Inflammatory macrophage treated with lipopolysaccharide for 1 hour (primary cell): ENCODE measurements at places on chromosomes 4 and X.
A peak's percentile ranks its signal among the peaks of the same experiment; 100 is the strongest.

GRCh38 chr4:141652161-141652778 lies 15.9 kb downstream of the IL15 start:
- no peak for DNase-seq

DNA sequence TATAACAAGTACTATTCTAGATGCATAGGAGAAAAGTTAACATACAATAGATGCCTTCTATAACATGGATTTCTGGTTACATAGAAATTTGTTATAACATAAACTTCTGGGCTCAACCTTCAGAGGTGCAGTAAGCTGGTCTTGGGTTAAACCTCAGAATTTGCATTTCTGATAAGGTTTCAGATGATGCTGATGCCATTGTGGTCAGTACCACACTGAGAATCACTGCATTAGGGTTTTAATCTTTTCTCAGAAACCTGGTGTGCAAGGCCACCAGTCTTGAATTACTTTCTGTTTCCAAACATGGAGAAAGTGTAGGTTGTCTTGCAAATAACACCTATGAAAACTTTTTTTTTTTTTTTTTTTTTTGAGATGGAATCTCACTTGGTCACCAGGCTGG lies 146.2 kb downstream of the SPOCK3 start:
- no peak for DNase-seq

- DNase-seq: no peak
These were observed 32.1 kb upstream of the VEGFD start for GRCh38 chrX:15416133-15416993.

GRCh38 chrX:66632981-66633380 lies 5.9 kb downstream of the EDA2R start:
- DNase-seq: no peak

DNA sequence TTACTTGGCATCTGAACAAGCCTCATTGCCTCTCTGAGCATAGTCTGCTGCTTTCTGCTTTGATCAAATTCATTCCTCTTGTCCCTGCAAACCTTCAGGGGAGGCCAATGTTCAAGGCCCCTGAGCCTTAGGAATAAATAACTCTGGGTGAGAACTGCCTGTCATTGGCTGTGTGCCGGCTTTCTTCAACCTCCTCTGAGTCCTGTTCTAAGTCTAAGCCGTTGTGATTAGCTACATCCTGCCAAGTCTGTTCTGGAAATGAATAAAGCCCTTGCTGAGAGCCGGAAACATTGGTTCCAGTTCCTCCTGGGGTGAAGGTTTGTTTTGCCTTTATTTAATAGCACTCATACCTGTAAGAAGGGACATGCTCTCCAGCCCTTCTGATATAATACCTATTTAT lies 13.8 kb downstream of the RNF4 start:
- DNase-seq: no peak

- DNase-seq: no peak
These were observed 7.9 kb upstream of the KLF3 start for GRCh38 chr4:38656111-38656510.

GRCh38 chr4:138870737-138871554 lies 144.6 kb upstream of the NOCT start:
- peak; percentile 88 for DNase-seq

GRCh38 chrX:38879631-38880220 lies 78.5 kb downstream of the MID1IP1 start:
- DNase-seq: no peak

DNA sequence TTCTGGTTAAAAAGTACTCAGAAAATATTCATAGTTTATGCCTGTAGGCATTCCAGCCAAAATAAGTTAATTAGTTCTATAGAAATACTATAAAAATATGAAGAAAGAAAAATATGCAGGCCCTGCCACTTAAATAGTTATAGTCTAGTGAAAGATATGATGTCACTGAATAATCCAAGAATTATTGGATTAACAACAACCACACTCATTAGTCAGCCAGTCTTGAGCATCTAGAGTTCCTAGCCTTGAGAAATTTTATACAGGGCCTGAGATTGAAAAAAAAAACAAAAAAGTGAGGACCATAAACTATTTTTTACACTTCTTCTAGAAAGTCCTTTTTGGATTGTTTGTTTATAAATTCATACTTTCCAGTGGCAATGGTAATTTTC lies 823.0 kb downstream of the FAT4 start:
- DNase-seq: no peak

GRCh38 chr4:66955784-66956183 lies 589.5 kb downstream of the CENPC start:
- DNase-seq: no peak

DNA sequence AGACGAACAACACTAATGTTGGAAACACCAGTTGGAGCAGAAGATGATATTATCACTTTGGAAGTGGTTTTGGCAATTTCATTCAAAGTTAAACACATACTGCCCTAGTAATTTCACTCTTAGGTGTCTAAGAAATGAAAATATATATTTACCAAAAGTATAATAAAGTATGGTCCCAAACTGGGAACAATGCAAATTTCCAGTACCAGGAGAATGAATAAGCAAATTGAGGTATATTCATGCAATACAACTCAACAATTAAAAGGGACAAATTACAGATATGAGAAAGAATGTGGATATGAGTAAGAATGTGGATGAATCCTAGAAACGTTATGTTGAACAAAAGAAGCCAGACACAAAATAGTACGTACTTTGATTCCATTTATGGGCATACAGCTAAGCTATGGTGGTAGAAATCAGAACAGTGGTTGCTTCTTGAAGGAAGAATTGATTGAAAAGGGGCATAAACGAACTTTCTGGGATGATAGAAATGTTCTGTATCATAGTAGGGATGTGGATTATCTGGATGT lies 10.0 kb downstream of the ELMOD2 start:
- no peak for DNase-seq

DNA sequence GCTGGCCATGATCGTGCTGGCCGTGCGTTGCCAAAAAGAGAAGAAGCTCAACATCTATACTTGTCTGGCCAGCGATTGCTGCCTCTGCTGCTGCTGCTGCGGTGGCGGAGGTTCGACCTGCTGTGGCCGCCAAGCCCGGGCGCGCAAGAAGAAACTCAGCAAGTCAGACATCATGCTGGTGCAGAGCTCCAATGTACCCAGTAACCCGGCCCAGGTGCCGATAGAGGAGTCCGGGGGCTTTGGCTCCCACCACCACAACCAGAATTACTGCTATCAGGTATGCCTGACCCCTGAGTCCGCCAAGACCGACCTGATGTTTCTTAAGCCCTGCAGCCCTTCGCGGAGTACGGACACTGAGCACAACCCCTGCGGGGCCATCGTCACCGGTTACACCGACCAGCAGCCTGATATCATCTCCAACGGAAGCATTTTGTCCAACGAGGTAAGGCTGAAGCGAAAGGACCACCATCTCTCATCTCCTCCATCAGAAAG lies 3.3 kb downstream of the PCDH10 start:
- no peak for DNase-seq

GRCh38 chr4:162408309-162408708 lies 244.5 kb upstream of the FSTL5 start:
- DNase-seq: no peak

- DNase-seq: no peak
These were observed 5.1 kb downstream of the CCDC160 start for GRCh38 chrX:134241960-134242619.

- no peak for DNase-seq
These were observed 254.1 kb downstream of the FBXW7 start for GRCh38 chr4:152281822-152282221.
